Ovary (tissue), 10 donors: ENCODE measurements at places on chromosomes 1 and 21. TPM values are rescaled to one million over a fixed set of nuclear protein-coding genes. Genes with fewer than 3 reads are reported as not detected.

The CYYR1 gene
- 16.0 TPM for polyA plus RNA-seq

The AADACL3 gene
- polyA plus RNA-seq: not detected

The BMP8B gene
- polyA plus RNA-seq: 1.4 TPM

The C1orf21 gene
- polyA plus RNA-seq: 22.9 TPM

The SLAMF1 gene
- 0.68 TPM for polyA plus RNA-seq

The RNF186 gene
- polyA plus RNA-seq: not detected

The C4BPA gene
- 1.8 TPM for polyA plus RNA-seq

The GRIK1 gene
- polyA plus RNA-seq: 1.3 TPM

The OR2L13 gene
- 0.13 TPM for polyA plus RNA-seq

The DIO1 gene
- polyA plus RNA-seq: not detected

The CIART gene
- 10.8 TPM for polyA plus RNA-seq

The OR2W3 gene
- 0.22 TPM for polyA plus RNA-seq

The KRTAP21-2 gene
- polyA plus RNA-seq: not detected

The LCE1E gene
- not detected for polyA plus RNA-seq

The NR1I3 gene
- polyA plus RNA-seq: not detected

The YIPF1 gene
- polyA plus RNA-seq: 14.6 TPM

The SDCCAG8 gene
- 19.8 TPM for polyA plus RNA-seq

The EPB41 gene
- 21.7 TPM for polyA plus RNA-seq

The CASQ1 gene
- polyA plus RNA-seq: 0.92 TPM

The RNF115 gene
- 7.8 TPM for polyA plus RNA-seq

The TRIM67 gene
- not detected for polyA plus RNA-seq

The SLC44A3 gene
- polyA plus RNA-seq: 31.3 TPM

The CRNN gene
- not detected for polyA plus RNA-seq

The CR1L gene
- polyA plus RNA-seq: not detected
